ENCODE measurements at places on chromosomes 1 and 21.

DNA sequence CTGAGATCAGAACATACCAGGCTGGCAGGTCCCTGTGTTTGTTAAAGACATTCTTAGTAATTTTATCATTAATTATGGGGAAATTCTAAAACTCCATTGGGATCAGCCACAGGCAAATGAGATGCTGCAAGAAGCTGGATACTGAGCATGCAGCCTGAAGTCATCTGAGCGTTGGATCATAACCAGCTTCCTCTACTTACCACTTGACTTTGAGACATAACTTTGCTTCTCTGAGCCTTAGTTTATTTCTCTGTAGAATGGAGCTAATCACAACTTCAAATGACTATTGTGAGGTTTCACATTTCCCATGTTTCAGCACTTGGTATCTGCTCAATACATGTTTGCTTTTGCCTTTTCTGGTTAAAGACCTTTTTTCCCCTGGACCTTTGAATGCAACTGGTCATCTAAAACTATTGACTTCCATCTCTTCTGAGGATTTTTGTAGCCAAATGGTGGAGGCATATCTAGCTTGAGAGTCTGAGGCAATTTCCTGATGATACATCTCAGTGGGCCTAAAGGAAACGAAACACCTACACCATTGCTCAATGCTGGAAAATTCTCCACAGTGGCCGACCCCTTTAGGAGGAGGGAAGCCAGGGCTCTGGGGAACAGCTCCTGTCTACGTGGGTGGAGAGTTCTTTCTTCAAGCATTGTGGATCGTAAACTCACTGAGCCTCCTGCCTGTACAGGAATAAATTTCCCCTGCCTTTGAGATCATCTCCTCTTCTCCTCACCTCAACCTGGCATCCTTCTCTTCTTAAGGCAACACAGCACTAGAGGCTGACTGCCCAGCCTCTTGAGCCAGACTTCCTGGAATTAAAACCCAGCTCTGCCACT lies 109.1 kb upstream of the HOOK1 start:
- DNase-seq, result peak; percentile 69

- no peak for DNase-seq
These were observed 1077.0 kb upstream of the NCAM2 start for GRCh38 chr21:19921211-19921610.

GRCh38 chr1:108070662-108071061 lies 105.7 kb upstream of the VAV3 start:
- DNase-seq, result no peak

- DNase-seq, result no peak
These were observed 25.2 kb downstream of the NVL start for GRCh38 chr1:224304767-224305166.

DNA sequence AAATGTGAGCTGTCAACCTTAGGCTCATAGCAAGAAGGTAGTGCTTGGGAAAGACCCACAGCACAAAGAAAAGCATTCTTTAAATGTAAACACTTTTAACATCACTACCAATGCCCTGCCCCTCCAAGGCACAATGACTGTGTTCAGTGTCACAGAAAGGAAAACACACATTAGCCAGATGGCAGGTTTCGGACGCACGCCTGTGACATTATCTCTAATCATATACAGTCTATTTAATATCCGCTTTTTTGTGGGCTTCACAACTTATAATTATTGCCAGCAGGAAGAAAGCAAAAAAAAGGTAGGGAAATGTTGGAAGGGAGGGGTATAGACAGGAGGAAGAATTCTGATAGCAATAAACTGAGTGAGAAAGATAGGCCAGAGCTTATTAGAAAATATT lies 112.4 kb upstream of the BEND5 start:
- DNase-seq, result no peak

DNA sequence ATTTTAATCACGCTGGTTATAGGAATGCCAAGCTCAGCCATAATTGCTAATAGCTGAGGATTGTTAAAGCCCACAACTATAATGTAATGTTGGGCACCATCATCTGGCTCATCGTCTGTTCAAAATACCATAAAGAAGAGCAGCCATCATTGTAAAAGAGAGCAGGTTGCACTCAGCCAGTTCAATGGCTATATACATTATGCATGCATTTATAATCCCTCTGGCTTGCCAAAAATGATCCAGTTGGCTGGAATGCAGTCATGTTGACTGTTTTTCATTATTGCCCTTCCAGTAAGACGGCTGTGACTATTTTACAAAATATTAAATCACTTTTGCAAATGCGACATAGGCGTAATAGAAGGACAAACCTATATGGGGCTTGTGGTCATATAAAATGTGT lies 85.3 kb downstream of the SPAG17 start:
- DNase-seq, result no peak

- no peak for DNase-seq
These were observed 373.1 kb downstream of the TGFB2 start for GRCh38 chr1:218718206-218718605.

- no peak for DNase-seq
These were observed 93.1 kb upstream of the COL6A1 start for GRCh38 chr21:45888386-45889009.

DNA sequence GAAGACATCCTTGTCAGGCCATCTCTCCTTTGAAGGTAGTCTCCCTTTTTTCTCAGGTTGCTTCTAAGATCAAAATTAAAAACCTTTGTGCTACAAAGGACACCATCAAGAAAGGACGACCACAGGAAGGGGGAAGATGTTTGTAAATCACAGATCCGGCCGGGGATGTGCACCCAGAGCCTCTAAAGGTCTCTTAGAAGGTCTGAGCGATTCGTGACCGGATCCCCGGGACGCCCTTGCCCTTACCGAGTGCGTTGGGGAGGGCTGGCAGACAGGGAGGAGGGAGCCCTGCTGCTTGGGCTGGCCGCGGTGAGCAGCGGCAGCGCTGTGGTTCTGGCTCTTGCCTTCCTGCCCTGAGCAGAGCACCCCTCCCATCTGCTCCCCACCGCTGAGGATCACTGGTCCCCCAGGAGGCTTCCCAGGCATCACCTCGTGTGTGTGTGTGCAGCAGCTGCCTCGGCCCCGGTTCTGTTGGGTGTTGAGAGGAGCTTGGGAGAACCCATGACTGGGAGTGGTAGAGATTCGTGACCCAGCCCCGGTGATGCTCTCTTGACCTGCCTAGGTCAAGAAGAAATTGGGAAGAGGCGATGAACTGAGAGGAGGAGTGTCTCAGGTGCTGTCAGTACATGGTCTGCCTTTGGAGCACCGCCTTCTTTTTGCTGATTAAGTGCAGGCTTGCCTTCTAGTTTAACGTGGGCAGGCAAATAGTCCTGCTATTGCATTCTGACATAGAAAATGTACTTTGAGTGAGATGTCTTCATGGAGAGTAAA lies 34.5 kb downstream of the AGPAT3 start:
- no peak for DNase-seq

GRCh38 chr1:98903261-98903660 lies 101.4 kb downstream of the PLPPR5 start:
- peak; percentile 74 for DNase-seq

DNA sequence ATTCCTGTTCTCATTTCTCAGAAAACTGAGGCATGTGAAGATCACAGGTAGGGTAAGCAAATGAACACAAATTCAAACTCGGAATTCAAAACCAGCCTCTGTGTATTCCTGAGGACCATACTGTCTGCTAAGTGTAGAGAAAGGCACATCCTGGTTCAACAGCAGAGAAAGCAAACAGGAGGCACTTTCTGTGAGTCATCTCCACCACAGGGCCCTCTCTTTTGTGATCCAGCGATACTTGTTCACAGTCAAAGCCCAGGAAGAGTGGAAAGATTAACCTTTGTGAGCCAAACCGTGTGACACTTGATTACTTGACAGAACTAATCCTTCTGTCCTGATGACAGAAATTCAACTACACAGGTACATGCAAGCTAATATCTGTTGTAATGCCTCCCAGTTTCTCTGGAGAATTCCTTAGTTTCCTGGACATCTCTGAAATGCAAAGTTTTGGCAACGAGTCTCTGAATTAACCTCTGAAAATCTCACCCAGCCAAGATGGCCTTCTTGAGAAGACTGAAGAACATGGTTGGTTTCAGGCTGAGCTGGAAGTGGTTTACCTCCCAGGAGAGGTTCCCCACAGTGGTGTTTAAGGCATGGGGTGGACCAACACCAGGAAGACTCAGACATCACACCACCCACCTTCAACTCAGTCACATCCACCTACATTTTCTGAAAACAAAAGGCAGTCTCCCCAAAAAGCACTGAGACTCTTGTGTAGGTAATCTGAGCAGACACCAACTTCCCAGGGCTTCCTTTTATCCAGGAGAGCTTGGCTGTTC lies 98.2 kb upstream of the ERG start:
- no peak for DNase-seq

DNA sequence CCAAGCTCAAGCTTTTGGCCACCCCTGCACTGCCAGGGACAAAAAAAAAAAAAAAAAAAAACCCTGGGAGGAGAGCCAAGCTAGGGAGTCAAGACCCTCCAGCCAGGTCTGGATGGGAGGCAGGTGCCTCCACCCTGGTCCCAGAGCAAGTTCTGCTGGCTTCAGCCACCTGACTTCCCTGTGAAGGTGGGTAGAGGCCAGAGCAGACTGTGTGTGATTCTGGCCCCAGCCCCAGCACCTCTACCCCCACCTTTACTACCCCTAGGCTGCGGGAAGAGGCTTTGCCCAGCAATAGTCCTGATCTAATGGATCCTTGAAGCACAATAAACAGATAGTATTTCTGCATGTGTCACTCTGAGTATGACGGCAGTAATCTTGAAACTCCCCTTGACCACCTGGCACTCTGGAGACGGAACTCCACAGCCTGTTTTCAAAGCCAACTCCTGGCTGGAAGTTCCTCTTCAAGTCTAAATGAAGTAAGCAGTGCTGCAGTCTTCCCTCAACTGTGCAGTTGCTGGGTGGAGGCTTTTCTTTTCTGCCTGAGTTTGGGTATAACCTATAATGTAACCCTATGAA lies 9.8 kb downstream of the PDZK1IP1 start:
- DNase-seq, result no peak

GRCh38 chr1:169468982-169469381 lies 16.8 kb downstream of the SLC19A2 start:
- no peak for DNase-seq

GRCh38 chr1:168466092-168466713 lies 77.6 kb downstream of the XCL2 start:
- no peak for DNase-seq

DNA sequence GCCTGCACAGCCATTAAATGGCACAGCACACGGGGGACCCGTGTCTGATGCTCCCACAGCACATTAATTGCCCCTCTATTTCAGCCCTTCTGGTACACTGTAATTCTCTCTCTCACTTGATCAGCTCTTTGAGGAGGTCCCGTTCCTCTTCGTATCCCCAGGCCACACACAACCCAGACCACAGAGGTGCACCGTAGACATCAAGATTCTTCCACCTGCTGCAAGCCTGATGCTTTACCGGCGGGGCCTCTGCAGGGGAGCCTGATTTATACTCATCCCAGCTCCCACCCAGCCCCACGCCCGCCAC lies 759 bp downstream of the SMYD3 start:
- DNase-seq, result no peak

- no peak for DNase-seq
These were observed 153.9 kb upstream of the TIAM1 start for GRCh38 chr21:31497914-31498313.

DNA sequence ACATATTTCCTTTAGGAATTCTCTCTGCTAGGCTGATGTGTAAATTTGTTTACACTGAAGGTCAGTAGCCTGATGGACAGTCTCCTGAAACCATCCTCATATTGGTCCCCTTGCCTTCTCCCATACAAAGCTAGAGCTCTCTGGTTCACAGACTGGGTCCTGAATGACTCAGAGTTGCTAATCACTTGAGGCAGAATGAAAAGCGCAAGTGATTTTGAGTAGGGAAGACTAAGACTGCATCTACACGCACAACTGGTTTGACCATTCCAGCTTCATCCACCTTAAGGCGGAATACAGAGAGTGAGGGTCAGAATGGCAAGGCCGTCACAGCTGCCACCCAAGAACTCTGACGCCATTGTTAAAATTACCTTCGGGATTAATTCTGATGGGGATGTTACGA lies 70.2 kb upstream of the KIF26B start:
- no peak for DNase-seq

GRCh38 chr1:218139761-218140160 lies 145.3 kb upstream of the RRP15 start:
- no peak for DNase-seq

DNA sequence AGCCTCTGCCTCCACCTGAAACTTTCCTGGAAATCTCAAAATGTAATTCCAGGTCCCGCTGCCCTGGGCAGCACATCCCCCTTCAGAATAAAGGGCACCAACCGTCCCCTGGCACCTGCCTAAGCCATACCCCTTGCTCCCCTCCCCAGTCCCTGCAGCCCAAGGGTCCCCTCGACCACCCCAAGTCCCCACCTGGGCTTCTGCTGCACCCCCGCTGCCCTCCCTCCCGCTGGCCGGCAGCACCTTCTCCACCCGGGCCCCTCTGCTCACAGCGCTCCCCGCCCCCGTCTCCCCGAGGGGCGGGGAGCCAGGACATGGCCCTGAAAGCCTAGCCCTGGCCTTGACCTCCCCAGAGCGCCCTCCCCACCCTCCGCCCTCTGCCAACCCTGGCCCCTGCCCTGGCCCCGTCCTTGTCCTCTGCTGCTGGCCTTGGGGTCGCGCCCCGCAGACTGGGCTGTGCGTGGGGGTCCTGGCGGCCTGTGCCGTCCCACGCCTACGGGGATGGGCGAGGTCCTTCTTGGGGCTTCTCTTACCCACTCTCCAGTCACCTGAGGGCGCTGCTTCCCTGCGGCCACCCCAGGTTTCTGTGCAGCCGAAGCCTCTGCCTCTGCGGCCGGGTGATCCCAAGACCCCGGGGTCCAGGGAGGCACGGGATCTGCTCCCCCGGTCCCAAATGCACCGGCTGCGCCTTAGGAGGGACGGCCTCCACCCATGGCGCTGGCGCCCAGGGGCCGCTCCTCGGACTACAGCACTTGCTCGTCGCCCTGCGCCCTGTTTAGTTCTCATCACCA lies 41.7 kb downstream of the WDR4 start:
- DNase-seq, result no peak

- no peak for DNase-seq
These were observed 1.4 kb upstream of the RBM15 start for GRCh38 chr1:110337704-110338308.

- no peak for DNase-seq
These were observed 36.1 kb downstream of the CCDC185 start for GRCh38 chr1:223429313-223429731.

GRCh38 chr1:119766374-119766794 lies 2.3 kb downstream of the HMGCS2 start:
- DNase-seq, result no peak

DNA sequence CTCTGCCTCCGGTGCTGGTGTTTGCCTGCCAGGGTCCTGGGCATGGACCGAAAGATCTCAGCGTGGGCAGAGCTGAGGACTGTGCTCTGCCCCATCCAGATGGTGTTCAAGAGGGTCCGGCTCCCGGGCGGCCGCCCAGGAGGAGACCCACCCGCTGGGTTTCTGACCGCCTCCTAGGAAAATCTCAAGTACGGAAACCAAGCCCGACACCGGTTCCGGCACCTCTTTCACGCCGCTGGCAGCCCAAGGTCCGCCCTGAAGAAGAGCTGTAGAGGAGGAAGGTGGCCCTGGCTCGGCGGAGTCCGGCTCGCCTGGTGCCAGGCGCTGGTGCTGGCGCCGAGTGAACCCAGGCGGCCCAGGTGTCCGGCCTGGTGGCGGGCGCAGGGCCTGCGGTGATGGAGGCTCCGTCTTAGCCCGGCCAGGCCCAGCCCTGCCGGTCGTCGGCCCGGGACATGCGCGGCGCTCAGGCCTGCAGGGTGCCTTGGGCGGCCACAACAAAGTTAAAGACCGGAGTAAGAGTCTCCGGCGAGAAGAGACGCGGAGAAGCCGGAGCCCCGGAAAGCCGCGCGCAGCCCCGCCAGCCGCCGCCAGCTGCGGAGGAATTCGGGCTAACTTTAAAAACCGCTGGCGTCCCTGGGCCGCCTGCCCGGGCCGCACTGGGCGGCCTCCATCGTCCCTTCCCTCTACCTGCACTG lies 1.5 kb downstream of the GRIK3 start:
- DNase-seq, result no peak

- DNase-seq, result no peak
These were observed 130.9 kb downstream of the PBX1 start for GRCh38 chr1:164689672-164690511.

Data from fibroblast of skin of left quadriceps (primary cell).